ENCODE measurements at places on chromosomes 7 and 10. TPM values are rescaled to one million over a fixed set of nuclear protein-coding genes. Genes with fewer than 3 reads are reported as not detected.

DNA sequence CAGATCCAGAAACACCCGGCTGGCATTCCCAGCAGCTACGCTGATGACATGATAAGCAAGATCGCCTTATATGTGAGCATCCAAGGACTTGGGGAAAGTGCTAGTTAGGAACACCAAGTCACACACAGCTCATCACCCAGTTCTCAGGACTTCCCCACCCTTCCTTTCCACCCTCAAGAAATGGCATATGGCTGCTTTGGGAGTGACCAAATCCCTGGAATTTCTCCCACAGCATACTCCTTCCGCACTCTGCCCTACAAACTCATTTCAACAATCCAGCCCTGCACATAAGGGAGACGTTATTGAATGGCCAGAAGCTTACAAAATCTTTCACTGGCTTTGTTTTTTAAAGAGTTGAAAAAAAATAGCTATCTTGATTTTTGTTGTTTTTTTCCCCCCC is 4.2 kb downstream of the ITIH5 start:
- H3K4me1 ChIP-seq = peaks cover 14% of the 10 kb centered on the region
- no peaks in the 10 kb centered on the region for H3K36me3 ChIP-seq
- no peak overlapping the region for H3K27ac ChIP-seq
- no peak for DNase-seq
- peaks cover 76% of the 10 kb centered on the region for H3K27me3 ChIP-seq

DNA sequence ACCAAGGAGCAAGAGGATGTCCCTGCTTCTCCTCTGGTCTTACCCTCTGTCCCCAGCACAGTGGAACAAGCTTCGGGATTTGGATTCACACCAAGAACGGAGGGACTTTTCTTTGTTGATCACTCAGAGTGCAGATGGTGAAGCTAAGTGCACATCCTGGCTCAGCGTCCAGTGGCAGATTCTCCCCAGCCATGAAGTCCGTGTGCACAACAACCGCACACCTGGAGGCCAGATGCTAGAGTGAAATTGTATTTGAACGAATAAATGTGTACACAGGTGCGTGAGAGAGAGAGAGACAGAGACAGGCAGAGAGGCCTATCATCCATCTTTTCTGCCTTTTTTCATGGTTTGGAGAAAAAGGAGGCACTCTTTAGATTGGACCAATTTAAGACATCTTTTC is 31.5 kb downstream of the ASB13 start:
- H3K4me1 ChIP-seq = peaks cover 8% of the 10 kb centered on the region
- peaks cover 4% of the 10 kb centered on the region for H3K36me3 ChIP-seq
- H3K4me3 ChIP-seq = no peak overlapping the region
- H3K27me3 ChIP-seq = no peaks in the 10 kb centered on the region
- H3K27ac ChIP-seq = peak overlapping the region; percentile 20

GRCh38 chr10:99731306-99732032 is 458 bp downstream of the COX15 start:
- peak overlapping the region; percentile 100 for H3K4me3 ChIP-seq
- peaks cover 5% of the 10 kb centered on the region for H3K36me3 ChIP-seq
- peak overlapping the region; percentile 98 for H3K27ac ChIP-seq
- no peaks in the 10 kb centered on the region for H3K27me3 ChIP-seq

DNA sequence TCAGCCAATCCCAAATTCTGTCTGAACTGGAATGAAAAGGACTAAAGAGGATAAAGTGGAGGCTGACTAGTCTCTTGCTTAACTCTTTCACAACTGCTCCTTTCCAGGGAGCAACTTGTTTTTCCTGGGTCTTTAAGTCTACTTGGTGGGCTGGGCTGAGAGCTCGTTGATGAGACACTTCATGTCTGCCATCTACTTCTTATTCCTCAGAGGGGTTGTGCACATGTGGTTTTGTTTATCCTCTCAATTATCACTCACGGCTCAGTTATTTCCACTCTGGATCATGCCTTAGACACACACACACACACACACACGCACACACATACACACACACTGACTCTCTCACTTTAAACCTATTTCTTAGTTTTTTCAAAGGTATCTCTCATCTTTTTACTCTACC is 298.6 kb upstream of the MTPN start:
- H3K27me3 ChIP-seq = no peaks in the 10 kb centered on the region
- H3K36me3 ChIP-seq = no peaks in the 10 kb centered on the region
- H3K4me3 ChIP-seq = no peak overlapping the region
- H3K27ac ChIP-seq = no peak overlapping the region
- H3K4me1 ChIP-seq = peaks cover 4% of the 10 kb centered on the region

MRLN gene
- total RNA-seq = not detected
